Left kidney (tissue), 8 donors: ENCODE measurements at places on chromosomes 6 and 20.

GRCh38 chr6:147752689-147753403, 244.4 kb downstream of the SAMD5 start:
- DNase-seq = no peak

GRCh38 chr6:31597006-31597405, 4.2 kb upstream of the NCR3 start:
- no peak for DNase-seq

DNA sequence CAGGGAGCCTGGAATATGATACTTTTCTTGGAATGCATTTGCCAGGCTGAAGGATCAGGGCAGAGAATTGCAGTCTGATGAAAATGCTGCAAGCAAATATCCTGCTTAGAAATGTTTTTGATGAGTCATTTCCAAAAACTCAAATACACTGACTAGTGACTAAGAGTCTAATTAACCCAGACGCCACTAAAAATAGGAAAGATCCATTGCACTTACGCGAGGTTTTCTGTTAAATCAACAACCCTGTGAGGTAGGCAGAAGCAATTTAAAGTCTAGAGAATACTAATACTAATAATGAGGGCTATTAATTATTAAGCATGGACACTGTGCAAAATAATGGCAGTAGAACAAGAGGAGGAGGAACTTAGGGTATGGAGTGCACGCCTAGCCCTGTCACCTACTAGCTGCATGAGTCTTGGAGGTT, 130.1 kb upstream of the DOK5 start:
- no peak for DNase-seq

- no peak for DNase-seq
These were observed 54.1 kb downstream of the APCDD1L start for GRCh38 chr20:58461104-58461503.
